ENCODE measurements at places on chromosomes 7 and 10. TPM values are rescaled to one million over a fixed set of nuclear protein-coding genes. Genes with fewer than 3 reads are reported as not detected.

Gene KIAA1549
- total RNA-seq = 19.9 TPM

- DNase-seq = peak; percentile 98
These were observed at the start of gene GOT1 for GRCh38 chr10:99430451-99431189. Gene GOT1, minus strand, starts transcription at chr10:99430624. Its CDS starts 59 bp downstream, at chr10:99430565.

- no peak for DNase-seq
These were observed 1.7 kb upstream of the CHST15 start for GRCh38 chr10:124095096-124095495.

Gene ABCB4
- 0.18 TPM for total RNA-seq

DNA sequence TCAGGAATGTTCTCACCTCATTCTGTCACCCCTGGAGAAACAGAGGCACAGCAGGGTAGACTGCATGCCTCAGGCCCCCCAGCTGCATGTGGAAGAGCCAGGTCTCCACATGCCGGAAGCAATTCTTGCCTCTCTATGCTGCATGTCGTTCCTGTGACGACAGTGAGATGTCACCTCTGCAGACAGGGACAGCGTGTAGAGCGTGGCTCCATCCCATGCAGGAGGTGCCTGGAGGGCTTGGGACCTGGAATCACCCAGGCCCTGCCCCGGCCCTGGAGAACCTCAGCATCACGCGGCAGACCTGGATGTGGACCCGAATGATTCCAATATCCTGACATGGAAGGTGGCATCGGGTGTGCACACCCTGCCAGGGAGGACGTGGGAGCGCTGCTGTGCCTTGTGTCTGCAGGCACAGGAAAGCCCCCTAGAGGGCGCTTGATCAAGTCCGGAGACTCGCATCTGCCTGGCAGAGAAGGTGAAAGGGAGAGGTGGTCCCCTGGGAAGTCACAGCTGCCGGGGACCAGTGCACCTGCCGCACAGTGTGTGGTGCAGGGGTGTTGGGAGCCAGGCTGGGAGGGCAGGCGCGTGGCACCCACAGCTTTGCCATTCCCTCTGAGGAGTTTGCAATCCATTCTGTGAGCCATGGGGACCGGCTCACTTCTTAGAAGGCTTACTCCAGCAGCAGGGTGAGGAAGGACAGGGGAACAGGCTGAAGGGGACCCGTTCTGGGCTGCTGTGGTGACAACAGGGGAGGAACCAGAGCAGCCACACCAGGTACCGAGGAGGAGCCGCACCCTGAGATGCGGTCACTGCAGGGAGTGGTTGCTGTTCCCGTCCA, 45.3 kb upstream of the EN2 start:
- peak; percentile 69 for DNase-seq

Gene HOXA3
- 22.6 TPM for total RNA-seq

GRCh38 chr7:100946766-100947365, 2.5 kb upstream of the MUC3A start:
- DNase-seq = no peak

DNA sequence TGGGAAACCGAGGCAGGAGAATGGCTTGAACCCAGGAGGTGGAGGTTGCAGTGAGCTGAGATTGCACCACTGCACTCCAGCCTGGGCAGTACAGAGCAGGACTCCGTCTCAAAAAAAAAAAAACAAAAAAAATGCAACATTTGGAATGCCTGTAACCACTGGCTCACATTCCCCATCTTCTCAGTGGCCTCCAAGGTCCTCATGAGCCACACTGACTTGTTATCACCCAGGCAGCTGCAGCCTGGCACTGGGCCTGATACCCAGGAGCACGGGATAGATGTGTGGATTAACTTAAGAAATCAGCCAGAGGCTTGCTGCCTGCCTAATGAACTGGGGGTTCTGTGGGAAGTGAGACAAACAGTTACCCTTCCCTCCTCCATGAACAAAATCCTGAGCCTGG, 23.0 kb downstream of the JCAD start:
- DNase-seq = no peak
